ENCODE measurements at places on chromosomes 4 and X. TPM values are rescaled to one million over a fixed set of nuclear protein-coding genes. Genes with fewer than 3 reads are reported as not detected.

The CXCL10 gene
- total RNA-seq: 0.13 TPM

The PGAM4 gene
- total RNA-seq: not detected

The FGD1 gene
- 1.7 TPM for total RNA-seq

The CRMP1 gene
- not detected for total RNA-seq

The NPY5R gene
- total RNA-seq: not detected

The FTSJ1 gene
- 131 TPM for total RNA-seq

The CXCL11 gene
- total RNA-seq: not detected

GRCh38 chr4:113382704-113383103, 333.3 kb downstream of the ANK2 start:
- no peak for DNase-seq

DNA sequence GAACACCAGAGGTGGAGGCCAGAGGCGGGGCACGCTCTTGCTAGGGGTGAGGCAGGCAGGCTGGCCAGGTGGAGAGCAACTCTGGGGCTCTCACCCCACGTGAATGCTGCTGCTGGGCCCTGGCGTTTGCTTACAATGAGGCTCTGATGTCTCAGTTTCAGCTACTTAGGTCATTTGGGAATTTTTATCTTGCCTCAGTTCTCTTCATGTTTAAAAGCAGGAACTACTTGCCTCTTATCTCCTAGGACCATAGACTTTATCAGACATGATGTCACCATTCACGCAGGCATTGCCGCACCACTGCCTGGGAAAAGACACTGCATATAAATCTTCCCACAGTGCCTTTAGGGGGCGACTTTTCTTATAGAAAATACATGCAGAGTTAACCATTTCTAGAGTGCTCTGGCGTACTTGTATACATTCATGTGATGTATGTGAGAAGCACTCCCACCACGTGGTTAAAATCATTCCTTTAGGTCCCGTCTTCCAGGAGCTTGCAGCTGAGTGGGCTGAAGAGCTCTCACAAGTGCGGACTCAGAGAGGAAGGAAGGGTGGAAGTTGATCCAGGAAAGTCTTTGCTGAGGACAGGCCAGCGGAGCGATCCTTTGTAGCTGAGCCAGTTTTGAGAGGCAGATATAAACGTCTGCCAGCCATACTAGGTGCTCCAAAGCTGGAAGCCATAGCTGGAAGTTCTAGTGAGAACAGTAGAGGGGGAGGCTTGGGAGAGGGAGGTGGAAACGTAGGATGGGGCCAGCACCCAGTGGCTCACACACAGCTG, 84.3 kb upstream of the CLDN34 start:
- peak; percentile 13 for DNase-seq

GRCh38 chr4:157779081-157779480, 393.7 kb downstream of the GASK1B start:
- DNase-seq: no peak

GRCh38 chrX:3244955-3245354, 101.5 kb downstream of the MXRA5 start:
- DNase-seq: peak; percentile 20

- DNase-seq: no peak
Measured at GRCh38 chrX:43910012-43910411, 27.8 kb upstream of the MAOB start.

DNA sequence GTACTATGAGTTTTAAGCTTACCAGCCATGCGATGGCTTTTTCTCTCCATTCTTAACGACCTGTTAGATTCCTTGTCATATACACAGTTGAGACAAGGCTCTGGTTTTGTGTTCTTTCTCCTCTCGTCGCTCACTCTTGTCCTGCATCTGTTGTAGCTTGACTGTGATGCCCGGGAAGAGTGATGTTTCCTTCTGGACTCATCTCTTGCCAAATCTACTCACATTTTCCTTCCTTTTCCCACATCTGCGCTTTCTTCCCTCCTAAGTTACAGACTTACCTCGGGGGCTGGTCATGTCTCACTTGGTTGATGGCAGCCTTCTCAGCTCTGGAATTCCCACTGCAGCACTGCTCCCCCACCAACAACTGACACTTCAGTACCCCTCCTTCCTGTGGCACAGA, 4.8 kb upstream of the MAP7D3 start:
- no peak for DNase-seq

DNA sequence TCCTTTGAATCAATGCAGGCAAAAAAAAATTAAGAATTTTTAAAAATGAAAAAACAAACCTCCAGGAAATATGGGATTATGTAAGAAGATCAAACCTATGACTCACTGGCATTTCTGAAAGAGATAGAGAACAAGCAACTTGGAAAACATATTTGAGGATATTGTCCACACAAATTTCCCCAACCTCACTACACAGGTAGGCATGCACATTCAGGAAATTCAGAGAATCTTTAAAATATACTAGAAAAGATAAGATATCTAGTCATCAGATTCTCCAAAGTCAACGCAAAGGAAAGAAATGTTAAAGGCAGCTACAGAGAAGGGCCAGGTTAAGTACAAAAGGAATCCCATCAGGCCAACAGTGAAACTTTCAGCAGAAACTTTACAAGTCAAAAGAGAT, 85.6 kb downstream of the ANTXR2 start:
- peak; percentile 49 for DNase-seq

GRCh38 chrX:1525583-1526355, 11.2 kb downstream of the P2RY8 start:
- DNase-seq: no peak

- DNase-seq: no peak
Measured at GRCh38 chrX:50002067-50002714, 79.8 kb downstream of the CLCN5 start.

DNA sequence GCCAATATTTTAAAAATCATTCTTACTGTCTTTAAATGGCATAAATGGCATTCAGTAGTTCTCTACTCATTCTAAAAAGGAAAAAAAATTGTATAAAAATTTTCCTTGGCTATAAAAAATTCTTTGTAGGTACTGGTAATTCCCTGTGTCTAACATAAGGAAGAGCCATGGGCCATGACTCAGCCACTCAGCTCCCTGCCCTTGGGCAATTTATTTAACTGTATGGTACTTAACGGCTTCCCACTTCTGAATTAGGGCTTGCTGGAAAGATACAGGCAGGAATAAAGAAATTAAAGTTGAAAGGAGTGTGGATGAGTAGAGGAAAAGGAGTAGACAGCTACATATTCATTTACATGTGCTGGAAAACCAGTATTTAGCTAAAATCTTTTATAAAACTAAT, 30.6 kb downstream of the ABHD18 start:
- peak; percentile 81 for DNase-seq

GRCh38 chrX:153478746-153479145, 8.4 kb upstream of the HAUS7 start:
- DNase-seq: no peak

GRCh38 chr4:82559735-82560120, 2.1 kb downstream of the TMEM150C start:
- DNase-seq: no peak

DNA sequence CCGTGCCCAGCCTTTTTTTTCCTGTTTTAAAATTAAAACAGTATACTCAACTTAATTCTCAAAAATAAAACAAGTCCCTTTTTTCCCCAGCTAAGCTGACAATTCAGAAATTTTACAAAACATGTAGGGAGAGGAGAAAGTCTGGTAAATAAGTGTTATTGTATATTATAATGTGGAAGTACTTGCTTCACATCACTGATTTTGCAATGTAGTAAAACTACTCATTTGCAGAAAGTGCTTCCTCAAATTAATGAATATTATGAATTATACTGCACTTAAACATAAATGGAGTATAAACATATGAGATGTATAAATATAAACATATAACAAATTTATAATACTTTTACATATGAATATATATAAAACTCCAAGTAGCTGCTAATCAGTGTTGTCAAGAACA, 11.6 kb upstream of the H2AZ1 start:
- DNase-seq: no peak

GRCh38 chr4:117700111-117700892, 334.0 kb upstream of the NDST3 start:
- peak; percentile 3 for DNase-seq

GRCh38 chr4:88320780-88321373, 36.5 kb upstream of the PPM1K start:
- DNase-seq: no peak

DNA sequence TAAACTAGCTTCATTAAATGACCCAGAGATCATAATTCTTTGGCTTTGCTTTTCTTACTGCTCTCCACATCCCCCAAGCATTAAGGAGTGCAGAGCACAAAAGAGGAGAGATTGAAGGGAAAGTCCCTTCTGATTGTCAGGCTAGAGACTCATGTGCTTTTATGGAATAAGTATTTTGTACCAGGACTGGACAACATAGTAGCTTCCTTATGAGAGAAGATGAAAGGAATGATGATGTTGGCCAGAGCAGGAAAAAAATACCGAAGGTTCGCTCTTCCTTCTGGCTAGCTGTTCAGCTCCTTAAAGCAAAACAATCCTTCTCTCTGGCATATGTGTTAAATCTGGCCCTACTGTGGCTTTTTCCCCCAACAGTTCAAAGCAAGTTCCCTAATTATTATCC, 53.1 kb downstream of the HOPX start:
- no peak for DNase-seq

- peak; percentile 33 for DNase-seq
Measured at GRCh38 chr4:72974694-72975487, 94.6 kb downstream of the COX18 start.

DNA sequence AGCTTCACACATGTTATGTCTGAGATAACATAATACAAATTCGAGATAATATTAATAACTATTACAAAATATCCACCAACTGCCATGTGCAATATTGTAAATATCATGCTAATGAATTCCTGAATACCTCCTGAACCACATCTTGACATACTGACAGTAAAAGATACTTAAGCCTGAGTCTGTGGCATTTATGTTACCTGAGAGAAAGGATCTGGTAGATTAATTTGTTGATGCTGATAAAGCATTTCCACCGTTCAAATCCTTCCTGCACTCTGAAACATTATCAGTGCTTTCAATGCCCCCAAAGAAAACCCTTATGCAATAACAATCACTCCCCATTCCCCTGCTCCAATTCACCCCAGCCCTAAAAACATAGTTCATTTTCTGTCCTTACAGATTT, 38.8 kb upstream of the ADGRA3 start:
- DNase-seq: no peak

DNA sequence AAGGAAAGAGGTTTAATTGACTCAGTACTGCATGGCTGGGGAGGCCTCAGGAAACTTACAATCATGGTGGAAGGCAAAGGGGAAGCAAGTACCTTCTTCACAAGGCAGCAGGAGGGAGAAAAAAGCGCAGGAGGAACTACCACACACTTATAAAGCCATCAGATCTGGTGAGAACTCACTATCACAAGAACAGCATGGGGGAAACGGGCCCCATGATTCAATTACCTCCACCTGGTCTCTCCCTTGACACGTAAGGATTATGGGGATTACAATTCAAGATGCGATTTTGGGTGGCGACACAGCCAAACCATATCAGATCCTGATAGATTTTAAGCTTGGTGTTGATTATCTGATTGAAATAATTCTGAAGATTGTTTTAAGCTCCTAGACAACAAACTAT, 218.7 kb downstream of the CBR4 start:
- DNase-seq: no peak

DNA sequence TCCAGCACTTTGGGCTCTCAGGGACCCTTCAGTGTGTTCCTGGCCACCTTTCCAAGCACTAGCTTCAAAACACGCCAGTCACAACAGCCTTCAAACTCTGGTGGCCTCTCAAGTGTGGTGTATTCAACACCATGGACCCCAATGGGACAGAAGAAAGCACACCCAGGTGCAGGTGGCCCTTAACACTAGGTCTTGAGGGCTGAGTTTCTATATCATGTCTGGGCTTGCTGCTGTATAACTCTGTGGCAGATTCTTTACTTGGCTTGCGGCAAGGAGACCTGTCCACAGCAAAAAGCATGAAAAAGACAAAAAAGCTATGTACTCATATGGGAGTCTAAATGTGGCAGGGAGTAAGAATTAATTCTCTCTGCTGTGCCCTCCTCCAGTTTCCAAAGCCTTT, 23.1 kb downstream of the MSL3 start:
- peak; percentile 15 for DNase-seq

GRCh38 chr4:142366769-142367181, 479.3 kb downstream of the INPP4B start:
- DNase-seq: no peak

- no peak for DNase-seq
Measured at GRCh38 chrX:21438792-21439191, 64.6 kb downstream of the CNKSR2 start.

- peak; percentile 97 for DNase-seq
Measured at GRCh38 chrX:2707334-2707760, 16.3 kb downstream of the CD99 start.

DNA sequence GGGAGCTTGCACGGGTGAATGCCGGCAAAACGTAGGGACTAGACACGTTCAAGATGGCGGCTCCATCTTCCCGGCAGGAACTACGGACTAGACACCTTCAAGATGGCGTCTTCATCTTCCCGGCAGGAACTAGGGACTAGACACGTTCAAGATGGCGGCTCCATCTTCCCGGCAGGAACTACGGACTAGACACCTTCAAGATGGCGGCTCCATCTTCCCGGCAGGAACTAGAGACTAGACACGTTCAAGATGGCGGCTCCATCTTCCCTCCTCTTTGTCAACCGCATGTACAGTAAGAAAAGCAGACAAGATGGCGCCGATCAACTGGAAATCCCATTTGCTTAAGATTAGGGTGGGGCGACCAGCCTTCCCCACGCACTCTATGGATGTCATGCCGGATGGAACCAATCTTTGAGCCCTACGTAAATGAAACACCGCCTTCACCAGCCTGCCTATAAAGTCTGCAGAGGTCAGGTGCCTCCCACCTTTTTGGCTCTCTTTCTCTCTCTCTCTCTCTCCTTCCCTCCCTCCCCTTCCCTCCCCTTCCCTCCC, 222.4 kb downstream of the CRLF2 start:
- DNase-seq: peak; percentile 67

GRCh38 chr4:7780751-7781348, 158.8 kb downstream of the AFAP1 start:
- DNase-seq: no peak

GRCh38 chr4:25654971-25655963, at the start of gene SLC34A2:
SLC34A2 (plus strand) TSS chr4:25655851; CDS start chr4:25662501, 6,650 bp downstream.
- peak; percentile 29 for DNase-seq

DNA sequence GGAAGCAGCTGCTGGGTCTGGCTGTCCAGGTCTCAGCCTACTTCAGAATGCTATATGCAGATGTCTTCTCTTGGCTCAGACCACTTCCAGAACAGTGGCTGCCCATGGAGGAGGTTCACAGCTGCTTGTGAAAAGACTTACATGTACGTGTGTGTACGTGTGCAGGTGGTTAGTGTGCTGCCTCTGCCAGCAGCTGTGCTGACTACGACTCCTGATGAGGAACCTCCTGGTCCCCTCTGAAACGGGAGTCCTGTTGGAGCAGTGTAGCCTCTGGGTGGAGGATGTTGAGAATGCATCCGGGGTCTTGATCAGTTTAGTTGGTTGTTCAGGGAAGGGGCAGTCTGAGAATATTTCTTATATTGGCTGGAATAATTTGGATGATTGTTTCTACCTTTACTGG, 155.9 kb upstream of the WDR1 start:
- DNase-seq: no peak

DNA sequence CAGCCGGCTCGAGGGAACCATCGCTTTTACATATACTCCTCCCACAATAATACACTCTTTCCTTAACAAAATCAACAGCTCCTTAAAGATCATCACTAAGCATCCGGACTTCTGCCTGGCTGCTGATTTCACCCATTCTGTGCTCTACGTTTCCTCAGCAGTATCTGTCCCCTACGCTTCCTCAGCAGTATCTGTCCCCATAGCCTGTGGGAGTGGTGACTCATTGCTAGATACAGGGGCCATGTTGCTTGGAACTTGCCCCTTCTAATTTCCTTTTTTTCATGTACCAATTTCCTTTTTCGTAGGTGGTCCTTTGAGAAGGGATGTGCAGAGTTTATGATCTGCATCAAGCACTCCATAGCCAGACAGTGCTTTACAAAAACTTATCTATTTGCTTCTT, 18.6 kb downstream of the MAP3K15 start:
- DNase-seq: no peak

GRCh38 chr4:151960449-151961230, 199.8 kb upstream of the GATB start:
- no peak for DNase-seq
